ENCODE measurements at places on chromosomes 4 and X.

GRCh38 chrX:42432552-42432951, 345.4 kb downstream of the PPP1R2C start:
- DNase-seq = no peak

GRCh38 chr4:103364083-103364482, 165.9 kb upstream of the CENPE start:
- no peak for DNase-seq

- DNase-seq = no peak
Observed at GRCh38 chr4:106809076-106809475, 227.0 kb downstream of the DKK2 start.

DNA sequence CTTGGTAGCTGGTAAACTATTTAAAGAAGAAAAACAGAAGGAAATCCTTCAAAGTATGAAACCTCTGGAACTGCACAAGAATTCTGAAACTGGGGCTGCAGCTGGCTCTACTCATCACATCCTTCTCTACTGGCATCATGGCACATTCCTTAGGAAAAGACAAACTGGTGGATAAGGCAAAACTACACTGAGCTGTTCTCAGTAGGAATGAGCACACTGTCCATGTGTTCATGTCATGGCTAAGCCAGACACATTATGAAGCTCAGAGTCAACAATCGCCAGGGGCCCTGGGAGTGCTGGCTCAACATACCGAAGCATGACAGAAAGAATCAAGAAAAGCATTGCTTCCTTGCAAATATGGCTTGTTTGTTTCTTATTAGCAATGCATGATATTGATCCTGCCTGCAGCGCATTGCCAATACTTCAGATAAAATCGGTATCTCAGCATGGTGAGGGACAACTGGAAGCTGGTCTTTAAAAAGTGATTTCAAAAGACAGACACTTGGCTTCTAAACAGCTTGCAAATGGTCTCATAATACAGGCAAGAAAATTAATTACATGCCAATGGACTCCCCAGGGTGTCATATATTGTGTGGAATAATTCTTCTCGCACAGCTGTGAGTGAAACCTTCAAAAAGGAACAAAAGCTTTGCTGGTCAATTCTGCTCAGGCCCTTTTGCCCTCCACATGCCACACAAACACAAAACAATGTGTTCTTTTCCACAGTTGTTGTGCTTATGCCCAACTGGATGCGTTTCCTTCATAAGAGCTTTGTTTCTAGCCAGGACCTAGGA, 300.2 kb upstream of the VCX start:
- DNase-seq = no peak

DNA sequence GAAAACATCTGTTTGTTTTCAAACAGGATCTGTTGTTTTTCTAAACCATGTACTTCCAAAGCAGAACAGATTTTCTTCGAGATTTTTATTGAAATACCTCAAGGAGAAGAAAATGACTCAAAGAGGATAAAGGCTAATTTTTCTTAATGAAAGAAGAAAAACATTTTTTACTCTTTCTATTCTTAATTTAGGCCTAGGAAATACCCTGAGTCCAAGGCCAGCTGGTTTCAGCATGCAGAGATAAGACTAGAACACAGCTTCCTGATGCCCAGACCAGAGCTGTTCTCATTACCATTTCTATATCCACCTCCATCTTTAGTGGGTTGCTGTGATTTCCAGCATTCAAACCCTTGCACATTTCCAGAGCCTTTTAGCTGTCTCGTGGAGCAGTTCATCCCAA, 18.3 kb downstream of the GAB1 start:
- no peak for DNase-seq
